ENCODE measurements at places on chromosomes 12 and 14.
A peak's percentile ranks its signal among the peaks of the same experiment; 100 is the strongest.

DNA sequence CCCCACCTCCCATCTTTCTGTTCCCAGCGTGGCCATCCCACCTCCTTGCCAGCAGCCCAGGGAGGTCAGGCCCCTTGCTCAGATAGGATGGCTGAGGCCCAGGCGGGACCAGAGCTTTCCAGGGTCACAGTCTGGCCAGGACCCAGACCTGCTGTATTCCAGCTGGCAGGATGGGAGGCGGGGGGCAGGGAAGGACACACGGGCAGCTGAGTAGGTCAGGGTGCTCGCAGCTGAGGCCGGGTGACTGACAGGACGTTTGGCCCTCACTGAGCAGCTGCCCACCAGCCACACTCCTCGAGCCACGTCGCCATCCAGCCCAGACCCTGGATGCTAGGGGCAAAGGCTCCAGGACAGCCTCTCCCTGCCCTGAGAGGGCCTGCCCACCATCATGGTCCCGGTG is 4.0 kb downstream of the NUDT14 start:
- no peak for DNase-seq

- DNase-seq = no peak
Observed at GRCh38 chr12:86091681-86092080, 164.5 kb downstream of the MGAT4C start.

GRCh38 chr12:63068857-63069442 is 82.1 kb downstream of the AVPR1A start:
- DNase-seq = peak; percentile 20

DNA sequence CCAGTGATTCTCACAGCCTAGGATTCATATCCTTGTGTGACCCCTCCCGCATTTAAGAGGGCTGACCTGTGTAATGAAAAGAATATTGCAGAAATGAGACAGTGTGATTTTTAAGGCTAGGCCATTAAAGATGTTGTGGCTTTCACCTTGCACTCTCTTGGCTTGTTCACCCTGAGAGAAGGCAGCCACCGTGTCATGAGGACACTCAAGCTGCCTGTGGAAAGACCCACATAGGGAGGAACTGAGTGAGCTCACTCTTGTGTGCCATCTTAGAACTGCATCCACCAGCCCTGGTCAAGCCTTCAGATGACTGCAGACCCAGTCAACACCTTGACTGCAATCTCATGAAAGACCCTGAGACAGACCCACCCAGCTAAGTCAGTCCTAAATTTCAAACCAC is 46.3 kb upstream of the TMPO start:
- DNase-seq = no peak

DNA sequence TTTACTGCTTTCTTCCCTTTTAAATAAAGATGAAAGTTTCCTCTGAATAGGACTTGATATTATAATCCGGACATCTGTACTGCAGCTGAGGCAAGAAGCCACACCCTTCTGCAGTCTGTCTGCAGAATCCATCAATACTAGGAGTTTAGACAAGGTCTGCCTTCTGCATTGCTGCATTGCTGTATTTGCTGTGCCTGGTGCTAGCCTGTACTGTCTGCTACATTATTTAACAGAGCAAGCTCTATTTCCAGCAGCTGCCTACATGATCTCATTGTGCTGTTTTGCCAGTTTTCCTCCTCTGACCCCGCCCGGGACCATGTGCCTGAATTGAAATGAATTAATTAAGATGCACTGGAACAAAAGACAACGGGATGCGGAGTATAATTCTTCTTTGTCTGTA is 1.7 kb downstream of the TUBA1A start:
- no peak for DNase-seq

GRCh38 chr14:40248671-40249070 is 816.4 kb upstream of the FBXO33 start:
- no peak for DNase-seq

Measured in pulmonary artery endothelial cell (primary cell).